GM03348 (cell line): ENCODE measurements at places on chromosomes 11 and 22.

- DNase-seq: no peak
Observed at GRCh38 chr11:64026575-64027205, 9.0 kb upstream of the FLRT1 start.

DNA sequence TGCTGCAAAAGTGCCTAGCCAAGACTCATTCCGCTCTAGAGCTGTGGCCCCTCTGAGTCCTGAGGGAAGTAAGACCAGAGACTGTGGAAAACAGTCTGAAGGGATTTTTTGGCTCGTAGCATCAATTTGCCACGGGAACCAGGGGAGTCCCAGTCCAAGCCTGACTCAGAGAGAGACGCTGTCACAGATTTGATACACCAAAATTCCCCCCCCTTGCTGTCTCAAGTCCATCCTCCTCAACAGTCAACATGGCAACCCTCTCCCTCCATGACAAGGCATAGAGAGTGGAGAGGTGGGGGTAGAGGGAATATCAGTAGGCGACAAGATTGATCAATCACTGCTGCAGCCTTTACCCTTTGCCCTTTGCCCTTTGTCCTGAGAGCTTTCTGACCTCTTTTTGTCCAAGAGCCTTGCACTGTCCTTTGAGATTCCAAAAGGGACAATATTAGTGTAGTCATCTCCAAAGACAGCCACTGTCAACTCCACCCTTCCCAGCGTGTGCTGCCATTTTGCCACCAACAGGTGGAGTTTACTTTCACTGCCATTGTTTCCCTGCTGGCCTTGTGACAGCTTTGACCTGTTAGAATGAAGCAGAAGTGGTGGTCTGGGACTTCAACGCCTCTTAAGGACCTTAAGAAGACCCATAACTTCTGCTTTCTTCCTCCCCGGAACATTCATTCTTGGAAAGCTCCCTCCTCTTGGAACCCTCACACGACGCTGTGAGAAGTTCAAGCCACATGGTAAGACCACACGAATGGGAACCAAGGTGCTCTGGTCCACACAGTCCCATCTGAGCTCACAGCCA lies 7.3 kb downstream of the SLC15A3 start:
- no peak for DNase-seq

- no peak for DNase-seq
Observed at GRCh38 chr11:27237643-27238042, 125.4 kb downstream of the CCDC34 start.

DNA sequence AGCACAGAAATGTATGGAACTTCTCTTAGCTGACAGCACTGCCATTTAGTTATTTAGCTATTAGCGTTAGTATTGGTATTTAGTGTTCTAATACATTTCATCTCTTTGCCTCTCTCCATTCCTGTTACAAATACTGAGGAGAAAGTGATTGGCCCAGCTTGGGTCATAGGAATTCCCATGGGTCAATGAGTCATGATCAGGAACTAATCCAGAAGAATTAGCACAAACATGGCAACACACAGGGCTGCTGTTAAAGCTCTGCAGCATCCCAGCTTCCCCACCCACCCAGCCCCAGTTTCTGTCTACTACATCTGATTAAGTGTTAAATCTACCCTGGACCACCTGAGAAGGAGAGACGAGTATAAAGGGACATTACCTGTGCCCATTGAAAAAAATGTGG lies 36.1 kb downstream of the PDGFD start:
- peak; percentile 20 for DNase-seq

DNA sequence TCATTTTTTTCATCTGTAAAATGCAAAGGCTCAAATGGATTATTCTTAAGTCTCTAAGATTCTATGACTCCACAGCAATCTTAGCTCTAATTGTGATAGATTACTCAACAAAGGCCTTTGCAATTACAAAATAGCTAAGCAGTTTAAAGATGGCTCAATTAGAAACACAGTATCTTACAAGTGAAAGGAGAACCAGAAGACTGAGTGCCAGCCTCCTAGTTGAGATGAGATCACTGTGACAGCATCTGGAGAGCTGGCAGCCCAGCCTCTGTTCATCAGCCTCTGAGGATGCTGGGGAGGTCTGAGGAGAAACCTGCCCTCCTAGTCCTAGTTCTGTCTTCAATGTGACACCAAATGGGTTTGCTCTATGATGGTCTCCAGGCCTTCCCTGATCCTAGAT lies 158.4 kb upstream of the NARS2 start:
- DNase-seq: no peak

DNA sequence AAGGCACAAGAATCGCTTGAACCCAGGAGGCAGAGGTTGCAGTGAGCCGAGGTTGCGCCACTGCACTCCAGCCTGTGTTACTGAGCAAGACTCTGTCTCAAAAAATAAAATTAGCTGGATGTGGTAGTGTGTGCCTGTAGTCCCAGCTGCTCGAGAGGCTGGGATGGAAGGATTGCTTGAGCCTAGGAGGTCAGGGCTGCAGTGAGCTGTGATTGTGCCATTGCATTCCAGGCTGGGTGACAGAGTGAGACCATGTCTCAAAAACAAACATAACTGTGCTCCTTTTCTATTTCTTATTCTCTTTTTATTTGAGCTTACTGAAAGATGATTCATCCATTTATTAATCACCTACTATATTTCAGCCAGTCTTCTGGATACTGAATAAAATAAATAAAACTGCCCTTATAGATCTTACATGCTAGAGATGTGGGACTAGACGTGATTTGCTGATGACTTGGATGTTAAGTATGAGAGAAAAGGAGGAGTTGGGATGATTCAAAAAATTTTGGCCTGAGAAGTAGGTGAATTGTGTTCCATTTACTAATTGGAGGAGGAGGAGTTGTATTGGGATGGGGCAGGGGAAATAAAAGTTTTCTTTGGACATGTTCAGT lies 18.0 kb downstream of the PAAF1 start:
- DNase-seq: peak; percentile 51
